ENCODE measurements at places on chromosomes 12 and 14.
A peak's percentile ranks its signal among the peaks of the same experiment; 100 is the strongest.

GRCh38 chr12:110348431-110349059, 55.0 kb downstream of the ANAPC7 start:
- no peak for DNase-seq

- no peak for DNase-seq
Observed at GRCh38 chr14:58215191-58215914, 15.4 kb downstream of the ACTR10 start.

DNA sequence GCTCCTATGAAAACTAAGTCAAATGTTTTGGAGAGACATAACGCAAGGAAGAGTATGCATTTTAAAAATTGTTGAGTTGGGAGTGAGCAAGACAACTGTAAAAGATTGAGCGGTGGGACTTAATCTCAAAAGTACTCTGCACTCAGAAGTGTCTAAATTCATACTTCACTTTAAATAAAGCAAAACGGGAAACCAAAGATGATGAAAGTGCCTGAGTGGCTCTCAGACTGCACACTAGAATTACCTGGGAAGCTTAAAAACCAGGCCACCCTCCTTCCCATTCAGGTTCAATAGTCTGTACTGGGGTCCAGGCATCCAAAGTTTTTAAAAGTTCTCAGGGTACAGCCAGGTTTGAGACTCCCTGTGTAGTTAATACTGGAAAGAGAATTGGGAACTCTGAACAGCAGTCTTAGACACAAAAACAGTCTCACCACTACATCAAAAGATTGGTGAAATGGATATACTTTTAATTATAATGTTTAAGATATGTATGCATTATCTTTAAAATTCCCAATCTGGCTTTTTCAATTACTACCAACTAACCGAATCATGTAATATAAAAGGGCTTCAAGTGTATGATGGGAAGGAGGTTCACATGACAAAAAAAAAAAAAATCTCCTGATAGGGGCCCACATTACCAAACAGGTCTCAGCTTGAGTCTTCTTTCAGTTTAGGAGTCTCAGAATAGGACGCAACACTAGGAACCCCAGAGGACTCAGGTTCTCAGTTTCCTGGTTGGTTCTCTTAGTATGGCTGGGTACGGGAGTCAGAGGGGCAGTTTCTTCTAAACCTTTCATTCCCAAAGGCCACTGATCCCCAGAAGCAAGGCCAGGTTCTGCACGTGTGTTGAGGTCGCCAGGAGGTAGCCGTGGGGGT, 1.0 kb downstream of the HOMEZ start:
- DNase-seq: peak; percentile 37

GRCh38 chr12:75774261-75775052, 257.1 kb downstream of the PHLDA1 start:
- DNase-seq: no peak

GRCh38 chr12:45122768-45123380, 72.0 kb upstream of the DBX2 start:
- peak; percentile 73 for DNase-seq

- no peak for DNase-seq
Observed at GRCh38 chr14:33693237-33693636, 257.6 kb downstream of the EGLN3 start.

GRCh38 chr12:25743679-25744215, 190.7 kb upstream of the LMNTD1 start:
- no peak for DNase-seq

DNA sequence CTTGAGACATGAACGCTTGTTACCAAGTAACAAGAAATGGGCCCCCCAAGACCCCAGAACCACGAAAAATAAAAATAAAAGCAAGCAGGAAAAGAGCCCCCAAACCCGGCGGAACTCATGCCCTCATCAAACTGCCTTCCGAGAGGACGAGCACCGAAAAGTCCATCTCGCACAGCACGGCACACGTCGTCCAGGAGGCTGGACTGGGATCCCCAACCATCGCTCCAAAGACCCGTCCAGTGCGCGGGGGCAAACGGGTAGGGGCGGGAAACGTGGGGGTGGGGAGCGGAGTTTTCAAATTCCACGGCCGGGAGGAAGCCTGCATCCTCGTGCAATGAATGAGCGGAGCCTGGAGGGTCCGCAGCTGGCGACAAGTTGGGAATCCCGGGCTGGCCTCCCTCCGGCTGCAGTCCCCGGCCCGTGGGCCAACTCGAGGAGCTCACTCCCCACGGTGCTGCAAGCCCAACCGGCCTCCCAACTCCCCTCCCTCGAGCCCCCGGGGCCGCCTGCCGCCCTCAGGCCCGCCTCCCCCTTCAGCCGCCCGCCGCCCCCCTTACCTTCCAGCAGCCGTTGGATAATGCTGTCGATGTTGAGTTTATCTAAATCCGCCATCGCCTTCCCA, 484 bp downstream of the PPP1CC start:
- no peak for DNase-seq

- peak; percentile 64 for DNase-seq
Observed at GRCh38 chr12:92065018-92065499, 80.6 kb downstream of the BTG1 start.

- peak; percentile 51 for DNase-seq
Observed at GRCh38 chr14:50530794-50531365, 1.5 kb downstream of the MAP4K5 start.

DNA sequence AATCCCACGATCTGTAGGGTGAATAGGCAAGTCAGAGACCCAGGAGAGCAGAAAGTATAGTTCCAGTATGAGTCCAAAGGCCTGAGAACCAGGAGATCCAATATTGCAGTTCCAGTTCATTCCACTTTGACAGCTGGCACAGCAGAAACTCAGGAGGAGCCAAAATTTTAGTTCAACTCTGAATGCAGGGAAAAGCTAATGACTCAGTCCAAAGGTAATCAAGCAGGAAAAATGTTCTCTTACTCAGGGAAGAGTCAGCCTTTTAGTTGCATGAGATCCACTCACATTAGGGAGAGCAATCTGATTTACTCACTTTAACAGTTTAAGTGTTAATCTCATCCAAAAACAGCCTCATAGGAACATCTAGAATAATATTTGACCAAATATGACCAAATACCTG, 130.2 kb upstream of the LRFN5 start:
- DNase-seq: no peak

GRCh38 chr14:31489691-31490090, 1.9 kb upstream of the GPR33 start:
- no peak for DNase-seq
